ENCODE measurements at places on chromosomes 5 and 9.

- no peak for DNase-seq
These were observed 139.3 kb upstream of the IER5L start for GRCh38 chr9:129317179-129318011.

- no peak for DNase-seq
These were observed at the start of gene STING1 for GRCh38 chr5:139482050-139482889. STING1 (minus strand) TSS chr5:139482758; CDS start chr5:139481704, 1,054 bp downstream.

- DNase-seq, result peak; percentile 80
These were observed at the start of gene ANKH for GRCh38 chr5:14871214-14872069. ANKH (minus strand) TSS chr5:14871778; CDS start chr5:14871447, 331 bp downstream.

- DNase-seq, result no peak
These were observed 120.6 kb downstream of the PAM start for GRCh38 chr5:102875721-102876123.

DNA sequence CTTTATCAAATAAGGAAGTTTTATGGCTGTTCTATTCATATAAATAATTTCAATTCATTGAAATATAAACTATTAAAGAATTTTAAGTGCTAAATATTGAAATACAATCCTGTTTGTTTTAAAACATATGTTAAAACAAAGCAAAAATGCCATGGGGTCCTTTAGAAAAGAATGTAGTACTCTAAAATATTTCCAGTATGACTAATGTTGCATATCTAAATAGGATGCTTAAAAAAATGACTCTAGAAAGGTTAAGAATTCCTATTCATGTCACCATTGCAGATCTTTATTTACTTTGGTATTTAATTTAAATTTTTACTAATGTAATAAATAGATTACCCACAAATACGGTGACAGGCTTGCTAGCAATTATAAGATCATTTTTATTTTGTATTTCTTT lies 132.3 kb downstream of the ZNF608 start:
- DNase-seq, result no peak

- DNase-seq, result no peak
These were observed 5.1 kb upstream of the CCDC192 start for GRCh38 chr5:127697894-127698600.

DNA sequence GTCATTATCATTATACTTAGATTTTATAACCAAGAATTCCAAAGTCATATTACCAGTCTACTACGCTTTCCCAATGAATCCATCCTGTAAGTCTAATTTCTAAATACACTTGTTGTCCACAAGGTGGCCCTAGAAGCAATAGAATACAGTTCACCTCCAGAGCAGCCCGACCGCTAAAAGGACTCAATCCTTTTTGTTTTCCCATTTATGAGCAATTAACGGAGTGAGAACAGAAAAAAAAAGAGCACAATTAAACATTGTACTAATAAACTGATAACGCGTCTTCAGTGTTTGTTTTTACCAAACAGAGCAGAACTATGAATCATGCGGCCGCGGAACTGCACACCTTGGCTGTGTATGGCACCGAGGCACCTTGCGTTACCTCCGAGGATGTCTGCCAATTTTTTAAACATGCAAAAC lies 160.7 kb upstream of the DAPK1 start:
- DNase-seq, result no peak

DNA sequence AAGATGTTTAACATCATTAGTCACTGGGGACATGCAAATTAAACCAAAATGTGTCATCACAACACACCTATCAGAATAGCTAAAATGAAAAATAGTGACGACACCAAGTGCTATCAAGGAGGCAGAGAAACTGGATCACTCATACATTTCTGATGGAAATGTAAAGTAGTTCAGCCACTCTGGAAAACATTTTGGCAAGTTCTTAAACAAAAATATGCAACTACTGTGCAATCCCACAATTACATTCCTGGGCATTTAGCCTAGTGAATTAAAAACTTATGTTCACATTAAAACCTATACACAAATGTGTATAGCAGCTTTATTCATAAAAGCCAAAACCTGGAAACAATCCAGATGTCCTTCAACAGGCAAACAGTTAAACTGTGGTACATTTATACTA lies 53.1 kb downstream of the SVEP1 start:
- DNase-seq, result no peak

DNA sequence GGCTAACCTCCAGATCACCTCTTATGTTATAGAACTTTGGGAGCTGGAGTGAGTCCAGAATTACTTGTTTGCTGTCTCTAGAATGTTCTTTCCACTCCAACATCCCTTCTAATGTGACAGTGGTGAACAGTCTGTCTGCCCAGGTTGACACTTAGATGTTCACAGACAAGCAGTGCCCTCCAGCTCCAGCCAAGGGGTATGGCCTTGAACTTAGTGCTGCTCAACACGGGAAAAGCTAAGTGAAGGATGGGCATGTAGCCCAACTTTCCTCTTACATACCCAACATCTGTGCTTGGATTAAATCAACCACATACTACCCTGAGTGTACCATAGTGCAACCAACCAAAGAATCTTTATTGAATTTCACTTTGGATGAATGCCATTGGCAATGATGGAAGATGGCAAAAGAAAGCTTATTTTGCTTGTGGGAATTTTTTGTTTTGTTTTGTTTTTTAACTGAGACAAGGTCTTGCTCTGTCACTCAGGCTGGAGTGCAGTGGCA lies 201.2 kb downstream of the NXNL2 start:
- no peak for DNase-seq

Data from stimulated activated CD8-positive, alpha-beta memory T cell treated with anti-CD3 and anti-CD28 coated beads, Interleukin-15, amount 100 ng/mL, for 4 hours (primary cell).